ENCODE measurements at places on chromosomes 7 and 10. TPM values are rescaled to one million over a fixed set of nuclear protein-coding genes. Genes with fewer than 3 reads are reported as not detected.

The CEP55 gene
- total RNA-seq = 92.2 TPM

The HNRNPA2B1 gene
- 274 TPM for total RNA-seq

The C10orf67 gene
- total RNA-seq = not detected

The TRIM50 gene
- not detected for total RNA-seq

The ZNF33B gene
- total RNA-seq = 11.3 TPM

The CREB3L2 gene
- 23.5 TPM for total RNA-seq

The C10orf62 gene
- total RNA-seq = not detected

The CTAGE4 gene
- total RNA-seq = 0.07 TPM

The OR9A2 gene
- not detected for total RNA-seq

The CHAT gene
- not detected for total RNA-seq
